ENCODE measurements at places on chromosomes 11 and 22.

GRCh38 chr11:83549984-83550667, 264.0 kb upstream of the CCDC90B start:
- DNase-seq = no peak

DNA sequence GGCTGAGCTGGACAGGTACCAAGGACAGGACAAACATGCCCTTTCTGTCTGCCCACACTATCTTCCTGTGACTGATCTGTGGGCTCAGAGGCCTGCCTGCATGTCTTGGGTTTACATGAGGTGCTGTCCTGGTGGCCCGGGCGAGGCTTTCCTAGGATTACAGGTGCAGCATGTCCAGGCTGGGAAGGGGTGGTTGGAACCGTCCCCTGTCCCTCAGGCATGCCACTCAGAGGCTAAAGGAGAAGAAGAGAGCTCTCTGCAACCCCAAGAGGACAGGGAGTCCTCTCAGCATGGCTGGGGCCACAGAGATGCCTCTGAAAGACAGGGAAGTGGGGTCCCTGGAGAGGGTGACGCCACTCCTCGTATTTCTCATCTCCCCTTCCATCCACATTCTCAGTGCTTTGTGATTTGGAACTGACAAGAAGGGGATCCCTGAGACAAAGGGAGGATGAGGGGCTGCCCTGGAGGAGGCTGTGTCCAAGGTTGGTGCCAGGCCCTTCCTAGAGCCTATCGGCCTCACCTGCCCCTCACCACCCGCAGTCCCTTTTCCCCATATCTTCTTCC, 64.6 kb upstream of the LMO1 start:
- no peak for DNase-seq

DNA sequence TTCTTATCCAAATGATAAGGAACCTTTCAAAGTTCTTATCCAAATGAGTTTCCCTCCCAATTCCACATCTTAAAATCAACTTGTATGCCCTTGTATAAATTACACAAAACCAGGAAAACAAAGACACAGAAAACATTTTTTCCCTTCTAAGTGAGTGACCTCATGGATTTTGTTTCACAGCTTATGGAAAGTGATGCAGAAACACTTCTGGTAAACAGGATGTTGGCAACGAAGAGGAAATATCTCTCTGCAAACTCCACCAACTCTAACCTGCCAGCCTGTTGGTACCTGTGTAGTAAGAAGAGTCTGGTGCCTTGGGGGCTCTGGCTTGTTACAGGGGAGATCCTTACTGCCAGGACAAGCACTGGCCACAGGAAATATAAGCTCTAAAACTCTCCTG, 57.0 kb downstream of the CELSR1 start:
- DNase-seq = no peak

- DNase-seq = no peak
Observed at GRCh38 chr11:8273287-8273686, 9.6 kb upstream of the LMO1 start.

DNA sequence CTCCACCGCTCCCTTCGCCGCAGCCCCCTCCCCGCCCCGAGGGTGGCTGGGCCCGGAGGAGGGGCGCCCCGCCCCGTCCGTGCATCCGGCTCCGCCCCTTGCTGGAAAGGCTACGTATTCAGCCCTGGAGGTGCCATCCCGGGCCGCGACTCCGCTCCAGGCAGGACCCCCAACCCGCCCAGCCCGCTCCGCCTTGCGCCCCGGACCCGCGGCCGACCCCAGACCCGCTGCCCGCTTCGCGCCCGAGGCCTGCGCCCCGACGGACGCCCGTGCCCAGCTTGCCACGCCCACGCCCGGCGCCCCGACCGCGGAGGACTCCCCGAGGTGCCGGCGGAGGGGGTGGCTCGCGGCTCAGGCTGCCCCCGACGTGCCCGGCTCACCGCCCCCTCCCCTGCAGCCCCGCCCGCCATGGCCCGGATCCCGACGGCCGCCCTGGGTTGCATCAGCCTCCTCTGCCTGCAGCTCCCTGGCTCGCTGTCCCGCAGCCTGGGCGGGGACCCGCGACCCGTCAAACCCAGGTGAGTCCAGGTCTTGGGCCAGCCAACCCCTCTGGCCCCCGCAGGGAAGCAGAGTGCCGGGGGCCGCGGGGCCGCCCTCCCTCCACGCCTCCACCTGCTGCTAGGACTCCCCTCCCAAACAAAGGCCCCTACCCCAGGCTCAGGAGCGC, at the start of gene ADM2:
Gene ADM2, plus strand, starts transcription at position 104 of the 667 bp plus-strand sequence. Its CDS starts 305 bp downstream, at position 409.
- no peak for DNase-seq

GRCh38 chr11:121717296-121717695, 264.5 kb upstream of the SORL1-AS1 start:
- no peak for DNase-seq

GRCh38 chr11:129596351-129596750, 219.3 kb upstream of the TMEM45B start:
- no peak for DNase-seq

DNA sequence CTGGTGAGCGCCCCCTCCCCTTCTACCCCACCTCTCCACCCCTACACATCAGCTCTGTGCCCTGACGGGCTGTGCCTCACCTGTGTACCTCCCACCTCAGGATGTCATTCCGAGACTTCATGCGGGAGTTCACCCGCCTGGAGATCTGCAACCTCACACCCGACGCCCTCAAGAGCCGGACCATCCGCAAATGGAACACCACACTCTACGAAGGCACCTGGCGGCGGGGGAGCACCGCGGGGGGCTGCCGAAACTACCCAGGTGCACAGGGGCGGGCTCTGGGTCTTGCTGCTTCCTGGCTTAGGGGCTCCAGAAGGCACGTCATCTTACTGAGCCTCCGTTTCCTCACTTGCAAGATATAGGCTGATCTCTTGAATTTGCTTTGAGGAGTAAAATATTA, 6.8 kb downstream of the CAPN1 start:
- no peak for DNase-seq

DNA sequence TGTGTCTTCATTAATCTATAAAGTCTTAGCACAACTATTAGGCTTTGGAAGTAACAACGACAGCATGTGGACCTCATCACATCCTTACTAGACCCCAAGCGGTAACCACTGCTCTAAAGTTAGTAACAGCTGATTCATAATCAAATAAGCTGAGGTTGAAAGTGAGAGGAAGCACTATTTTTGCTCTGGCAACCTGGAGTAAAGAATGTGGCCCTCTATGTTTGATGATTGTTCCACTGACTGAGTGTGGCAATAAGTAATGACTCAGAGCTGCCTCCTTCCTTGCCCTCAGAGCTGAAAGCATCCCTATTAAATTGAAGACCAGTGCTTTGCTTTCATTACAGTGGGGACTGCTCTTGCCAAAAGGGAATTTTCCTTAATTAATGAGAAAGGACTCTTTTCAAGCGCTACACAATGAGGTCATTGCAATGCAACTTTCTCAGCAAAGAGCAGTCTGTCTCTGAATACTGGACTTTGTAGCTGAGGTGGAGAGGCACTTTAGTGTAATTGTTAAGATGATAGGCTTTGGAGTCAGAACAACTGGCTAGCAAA, 906.1 kb upstream of the RAG2 start:
- DNase-seq = no peak

DNA sequence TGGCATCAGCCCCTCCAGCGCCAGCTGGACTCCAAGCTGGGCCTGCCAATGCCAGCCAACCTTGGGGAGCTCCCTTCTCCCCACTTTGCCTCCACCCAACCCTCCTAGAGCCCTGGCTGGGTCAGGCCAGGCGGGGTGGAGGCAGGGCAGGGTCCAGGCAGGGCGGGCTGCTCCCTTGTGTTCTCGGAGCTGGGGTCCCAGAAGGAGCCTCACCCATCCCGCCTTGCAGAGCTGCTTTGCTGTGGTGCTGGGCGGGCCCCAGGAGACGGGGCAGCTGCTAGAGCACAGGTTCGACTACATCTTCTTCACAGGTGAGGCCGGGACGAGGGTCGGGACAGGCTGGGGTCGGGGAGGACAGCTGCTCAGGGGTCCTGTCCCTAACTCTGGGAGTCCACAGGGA, 9.4 kb downstream of the ALDH3B1 start:
- no peak for DNase-seq

GRCh38 chr11:110128161-110128560, 35.0 kb downstream of the ZC3H12C start:
- no peak for DNase-seq

GRCh38 chr22:44362249-44363012, 49.7 kb upstream of the SHISAL1 start:
- DNase-seq = peak; percentile 0

GRCh38 chr22:31289344-31289743, 2.9 kb downstream of the PIK3IP1 start:
- peak; percentile 69 for DNase-seq

DNA sequence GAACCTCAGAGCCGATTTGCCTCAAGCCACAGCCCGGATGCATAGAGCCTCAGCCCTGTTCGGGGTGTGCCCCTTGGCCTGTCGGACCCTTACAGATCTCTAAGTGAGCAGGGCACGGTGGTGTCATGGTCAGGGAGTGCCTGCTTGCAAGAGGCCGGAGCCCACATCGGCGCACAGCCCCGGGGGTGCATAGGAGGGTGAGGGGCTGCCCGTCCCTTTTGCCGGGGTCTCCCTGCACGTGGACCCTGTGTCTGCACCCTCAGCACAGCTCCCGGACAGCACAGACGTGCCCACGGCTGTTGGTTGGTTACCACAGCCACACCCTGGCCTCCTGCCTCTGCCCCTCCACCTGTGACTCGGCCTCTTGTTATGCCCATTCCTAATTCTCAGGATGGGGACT, 6.5 kb downstream of the RAB36 start:
- no peak for DNase-seq

- no peak for DNase-seq
Observed at GRCh38 chr11:67442504-67443404, 522 bp downstream of the CORO1B start.

GRCh38 chr22:44428941-44429830, 68.8 kb downstream of the RTL6 start:
- DNase-seq = no peak

DNA sequence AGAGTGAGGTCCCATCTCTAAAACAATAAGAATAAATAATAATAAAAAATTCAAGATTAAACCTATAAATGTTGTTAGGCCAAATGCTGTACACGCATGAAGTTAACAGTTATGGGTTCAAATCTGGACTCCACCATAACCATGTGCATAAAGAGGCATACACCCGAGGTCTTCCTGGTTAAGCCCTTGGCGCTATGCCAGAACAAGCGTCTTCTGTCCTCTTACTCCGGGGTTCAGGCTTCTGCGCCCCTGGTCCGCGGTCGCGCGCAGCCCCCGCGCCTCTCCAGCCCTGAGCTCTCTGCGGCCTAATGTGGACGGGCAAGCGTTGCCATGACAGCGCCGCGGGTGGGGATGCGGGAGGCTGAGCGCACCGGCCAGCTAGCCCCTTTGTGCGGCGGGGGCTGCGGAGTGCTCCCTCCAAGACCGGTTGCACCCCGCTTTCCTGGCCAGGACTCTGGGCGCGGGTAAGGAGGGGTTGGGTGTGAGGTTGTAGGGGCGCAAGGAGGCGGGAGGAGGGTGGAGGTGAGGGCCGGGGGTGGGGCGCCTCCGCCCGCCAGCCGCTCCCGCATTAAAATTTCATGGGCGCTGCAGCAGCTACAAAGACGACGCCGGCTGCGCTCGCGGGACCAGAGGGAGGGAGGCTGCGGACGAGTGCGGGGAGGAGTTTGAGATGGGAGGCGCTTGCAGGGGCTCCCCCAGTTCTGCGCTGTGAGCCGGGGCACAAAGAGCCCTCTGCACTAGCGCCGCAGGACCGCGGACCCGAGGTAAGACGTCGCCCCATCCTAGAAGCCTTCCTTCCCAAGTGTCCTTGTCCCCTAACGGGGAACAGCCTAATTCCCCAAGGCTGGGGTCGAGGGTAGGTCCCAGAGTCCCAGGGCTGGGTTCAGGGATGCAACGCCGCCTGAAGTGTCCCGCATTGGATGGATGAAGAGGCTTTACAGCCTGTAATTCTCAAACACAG, at the start of gene MIAT:
Gene MIAT, plus strand, starts transcription at position 698 of the 961 bp plus-strand sequence.
- peak; percentile 53 for DNase-seq

DNA sequence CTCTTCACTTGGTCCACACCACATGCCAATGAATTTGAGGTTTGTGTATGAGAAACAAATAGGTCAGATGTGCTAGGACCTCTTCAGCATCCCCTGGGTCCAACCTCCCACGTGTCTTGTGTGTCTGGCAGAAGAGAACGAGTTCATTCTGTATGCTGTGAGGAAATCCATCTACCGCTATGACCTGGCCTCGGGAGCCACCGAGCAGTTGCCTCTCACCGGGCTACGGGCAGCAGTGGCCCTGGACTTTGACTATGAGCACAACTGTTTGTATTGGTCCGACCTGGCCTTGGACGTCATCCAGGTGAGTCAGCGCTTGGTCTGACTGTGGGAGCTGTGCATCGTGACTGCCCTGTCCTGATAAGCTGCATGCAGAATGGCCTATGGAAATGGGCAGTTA, 101.0 kb upstream of the SORL1-AS1 start:
- DNase-seq = peak; percentile 84

GRCh38 chr22:49203859-49204598, 623.6 kb downstream of the BRD1 start:
- no peak for DNase-seq

DNA sequence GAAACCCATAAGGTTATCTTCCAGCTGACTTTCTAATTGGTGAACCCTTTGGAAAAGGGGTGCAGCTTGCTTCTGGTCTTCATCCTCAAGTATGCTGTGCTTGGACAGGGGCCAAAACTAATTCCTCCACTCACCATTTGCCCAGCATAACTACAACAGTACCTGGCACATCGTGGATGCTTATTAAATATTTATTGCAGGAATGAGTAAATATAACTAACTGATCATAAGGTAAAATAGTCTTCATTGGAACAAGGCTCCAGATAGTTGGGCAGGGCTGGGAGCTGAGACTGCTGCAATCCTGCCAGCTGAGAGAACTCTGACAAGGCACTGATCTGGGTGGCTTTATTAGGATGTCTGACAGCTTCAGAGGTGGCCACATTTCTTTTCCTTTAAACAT, 2.4 kb upstream of the SIDT2 start:
- no peak for DNase-seq

GRCh38 chr11:18384157-18384641, 10.2 kb upstream of the LDHA start:
- DNase-seq = peak; percentile 67

- no peak for DNase-seq
Observed at GRCh38 chr11:62687508-62688396, 1.6 kb downstream of the LRRN4CL start.

DNA sequence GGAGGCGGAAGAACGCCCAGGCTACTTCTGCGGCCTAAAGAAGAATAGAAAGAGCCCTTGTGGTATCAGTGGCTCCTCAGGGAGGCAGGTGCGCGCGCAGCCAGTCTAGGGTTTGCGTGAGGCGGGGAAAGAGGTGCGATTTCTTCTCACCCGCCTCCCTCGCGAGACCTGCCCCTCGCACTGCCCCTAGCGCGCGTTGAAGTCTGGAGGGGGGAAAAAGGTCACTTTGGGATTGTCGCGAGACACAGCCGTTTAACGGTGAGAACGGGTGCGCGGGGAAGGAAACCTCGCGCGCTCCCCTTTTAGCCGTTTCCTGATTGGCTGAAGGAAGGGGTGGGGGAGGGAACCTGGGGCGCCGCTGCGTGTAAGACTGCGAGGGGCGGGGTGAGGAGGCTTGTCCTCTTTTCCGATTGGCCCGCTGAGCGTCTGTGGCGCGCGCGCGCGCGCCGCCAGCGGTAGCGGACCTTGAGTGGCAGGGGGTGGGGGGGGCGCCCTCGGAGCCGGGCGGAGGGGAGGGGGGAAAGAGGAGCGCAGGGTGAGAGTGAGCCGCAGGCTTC, at the start of gene ZFP91:
Gene ZFP91, plus strand, starts transcription at position 429 of the 557 bp plus-strand sequence. CDS start 219 bp downstream, outside the sequence.
- peak; percentile 98 for DNase-seq

Data from left colon (tissue), 2 donors.